ENCODE measurements at places on chromosomes 11 and 22.

- no peak for DNase-seq
Observed at GRCh38 chr11:102810950-102811660, 13.1 kb upstream of the MMP1 start.

DNA sequence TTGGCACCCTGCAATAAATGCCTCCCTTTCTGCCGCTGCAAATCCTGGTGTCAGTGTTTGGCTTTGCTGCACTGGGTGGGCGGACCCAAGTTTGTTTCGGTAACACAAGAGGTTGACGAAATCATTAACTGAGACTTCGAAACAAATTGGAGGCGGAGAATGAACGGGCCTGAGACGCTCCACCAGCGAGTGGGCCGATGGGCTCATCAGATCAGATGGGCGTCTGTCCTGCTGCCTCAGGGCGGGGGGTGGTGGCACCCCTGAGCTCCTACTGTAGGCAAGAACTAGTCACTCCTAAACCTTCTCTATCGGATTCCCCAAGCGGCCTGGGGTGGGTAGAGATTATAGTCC, 918 bp upstream of the CAPN5 start:
- DNase-seq: no peak

DNA sequence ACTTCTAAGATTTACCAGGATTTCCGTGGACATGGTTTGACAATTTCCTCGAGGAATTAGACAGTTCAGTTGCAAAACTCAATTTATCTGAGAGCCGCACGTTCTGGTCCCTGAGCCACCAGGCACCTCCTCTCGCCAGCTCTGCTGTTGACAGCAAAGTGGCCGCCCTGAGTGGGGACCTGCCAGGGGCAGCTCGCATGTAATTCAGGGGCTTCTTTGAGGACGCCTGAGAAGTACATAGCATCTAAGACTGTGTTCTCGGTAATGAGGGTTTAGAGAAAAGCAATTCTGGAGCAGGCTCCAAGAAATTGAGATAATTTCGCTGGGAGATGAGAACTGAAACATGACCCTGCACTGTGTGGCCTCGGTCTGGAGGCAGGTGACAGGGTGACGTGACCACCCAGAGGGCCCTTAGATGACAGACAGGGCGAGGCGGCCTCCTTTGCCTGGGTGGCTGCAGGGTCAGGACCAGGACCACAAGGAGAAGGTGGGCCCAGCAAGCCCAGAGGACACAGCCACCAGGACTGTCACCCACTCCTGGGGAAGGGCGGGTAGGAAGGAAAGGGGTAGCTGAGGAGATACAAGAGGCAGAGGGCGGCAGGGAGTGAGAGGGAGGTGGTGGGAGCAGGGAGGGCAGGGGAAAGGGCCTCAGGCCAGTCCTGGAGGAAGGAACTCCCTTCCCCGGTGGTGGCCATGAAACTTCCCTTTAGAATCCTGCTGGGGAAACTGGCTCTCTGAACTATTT, 55.0 kb downstream of the RTL6 start:
- DNase-seq: no peak

DNA sequence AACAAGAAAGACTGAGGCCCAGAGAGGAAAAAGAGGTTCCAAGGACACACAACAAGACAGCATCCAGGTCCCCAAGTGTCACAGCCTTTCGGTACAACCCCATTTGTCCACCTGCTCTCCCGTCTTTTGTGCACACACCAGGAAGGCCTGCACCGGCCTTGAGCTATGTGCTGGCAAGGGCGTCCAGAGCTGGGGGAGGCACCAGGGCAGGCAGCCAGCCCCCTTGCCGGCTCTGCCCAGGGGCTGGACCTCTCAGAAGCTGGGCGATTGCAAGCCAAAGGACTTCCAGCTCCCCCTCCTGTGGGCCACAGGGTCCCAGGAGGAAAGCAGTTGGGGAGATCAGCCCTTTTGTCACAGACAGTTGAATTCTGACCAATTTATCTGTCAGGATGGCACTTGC, 210.5 kb downstream of the MN1 start:
- DNase-seq: no peak

DNA sequence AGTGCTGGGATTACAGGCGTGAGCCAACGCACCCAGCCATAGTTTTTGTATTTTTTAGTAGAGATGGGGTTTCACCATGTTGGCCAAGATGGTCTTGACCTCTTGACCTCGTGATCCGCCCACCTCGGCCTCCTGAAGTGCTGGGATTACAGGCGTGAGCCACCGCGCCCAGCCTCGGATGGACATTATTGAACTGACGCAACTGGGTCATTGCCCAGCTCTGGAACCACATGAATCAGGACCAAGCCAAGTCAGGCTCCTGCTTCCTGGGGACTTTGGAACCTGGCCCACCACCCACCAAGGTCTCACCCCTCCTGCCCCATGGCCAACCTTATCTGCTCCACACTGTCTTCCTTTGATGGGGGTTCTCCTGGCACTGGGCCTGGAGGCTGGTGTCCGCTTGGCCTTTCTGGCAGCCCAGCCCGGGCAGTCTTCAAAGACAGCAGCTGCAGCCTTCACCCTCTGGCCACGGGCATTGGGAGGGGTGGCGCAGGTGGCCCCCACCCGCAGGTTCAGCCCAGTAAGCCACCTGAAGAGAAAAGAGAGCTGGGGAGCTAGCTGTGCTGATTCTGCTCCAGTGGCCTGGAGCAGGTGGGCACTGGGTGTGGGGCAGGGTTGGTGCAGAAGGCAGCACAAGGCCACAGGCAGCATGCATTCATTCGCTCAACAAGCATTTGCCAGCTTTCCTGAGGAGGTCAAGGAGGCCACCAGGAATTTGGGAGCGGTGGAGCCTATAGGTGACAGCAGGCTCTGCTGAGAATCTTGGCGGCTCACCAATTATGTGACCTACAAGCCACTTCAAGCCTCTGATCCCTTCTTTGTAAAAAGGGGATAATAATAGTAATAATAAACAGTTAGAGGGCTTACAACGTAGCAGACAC, 5.7 kb downstream of the CHADL start:
- DNase-seq: no peak

DNA sequence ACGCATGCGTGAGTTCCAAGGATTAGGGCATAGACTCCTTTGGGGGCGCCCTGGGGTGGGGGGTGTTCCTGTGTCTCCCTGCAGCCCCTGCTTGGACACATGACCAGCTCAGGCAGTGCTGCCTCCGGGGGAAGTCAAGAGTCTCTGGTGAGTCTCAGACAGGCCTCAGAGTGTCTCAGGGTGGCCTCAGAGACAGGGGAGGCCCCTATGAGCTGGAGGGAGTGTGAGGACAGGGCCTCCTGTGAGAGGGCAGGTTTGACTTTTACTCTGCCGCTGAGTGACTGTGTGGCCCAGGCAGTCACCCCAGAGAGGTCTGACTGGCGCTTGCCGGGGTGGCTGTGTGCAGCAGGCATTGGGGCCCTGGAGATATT, 41.2 kb upstream of the KCNQ1OT1 start:
- DNase-seq: no peak

- no peak for DNase-seq
Observed at GRCh38 chr22:44554411-44554810, 56.4 kb upstream of the RTL6 start.

- no peak for DNase-seq
Observed at GRCh38 chr22:32286290-32286840, 31.2 kb upstream of the SLC5A4 start.

GRCh38 chr22:39205344-39206021, 39.3 kb downstream of the PDGFB start:
- DNase-seq: no peak

DNA sequence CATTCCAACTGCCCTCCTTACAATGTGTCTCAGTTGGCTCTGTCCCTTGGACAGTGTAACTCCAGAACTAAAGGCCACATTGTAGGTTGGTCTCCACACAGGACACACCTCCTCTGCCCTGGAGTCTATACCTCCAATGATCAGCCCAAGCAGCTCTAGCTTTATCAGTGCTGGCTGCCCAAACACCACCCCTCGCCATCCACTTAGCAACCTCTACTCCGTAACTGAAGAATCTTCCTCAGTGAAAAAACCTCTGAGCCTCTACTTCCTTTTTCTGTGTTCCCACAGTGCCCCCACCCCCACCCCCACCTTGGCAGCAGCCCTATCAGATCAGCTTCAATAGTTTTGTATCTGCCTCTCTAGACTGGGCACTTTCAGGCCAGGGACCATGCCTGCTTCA, 33.4 kb downstream of the SERPINH1 start:
- no peak for DNase-seq

- no peak for DNase-seq
Observed at GRCh38 chr11:575313-575995, 816 bp upstream of the PHRF1 start.

GRCh38 chr11:26199331-26200095, 132.4 kb upstream of the ANO3 start:
- DNase-seq: no peak

GRCh38 chr11:65310736-65311135, 3.9 kb upstream of the CDC42EP2 start:
- DNase-seq: no peak

DNA sequence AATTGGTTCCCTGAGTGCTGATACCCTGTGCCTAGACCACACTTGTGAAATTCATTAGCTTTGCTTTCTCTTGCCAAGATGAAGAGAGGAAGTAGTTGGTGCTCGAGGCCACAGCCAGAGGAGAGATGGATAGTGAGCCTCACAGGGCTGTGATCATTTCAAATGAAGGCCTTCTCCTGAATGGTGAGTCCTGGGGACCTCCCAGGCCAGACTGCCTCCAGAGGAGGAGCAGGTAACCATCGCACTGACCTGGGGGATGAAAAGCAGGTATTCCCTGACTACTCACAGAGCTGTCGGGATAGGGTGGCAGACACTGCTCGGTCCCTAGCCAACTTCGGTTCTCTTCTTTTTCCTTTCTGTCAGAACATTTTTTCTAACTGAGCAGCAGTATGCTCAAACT, 4.8 kb upstream of the FXYD6 start:
- DNase-seq: no peak

- DNase-seq: no peak
Observed at GRCh38 chr11:29300420-29300819, 716.4 kb downstream of the KCNA4 start.

GRCh38 chr11:13851691-13852090, 110.8 kb upstream of the SPON1 start:
- no peak for DNase-seq

DNA sequence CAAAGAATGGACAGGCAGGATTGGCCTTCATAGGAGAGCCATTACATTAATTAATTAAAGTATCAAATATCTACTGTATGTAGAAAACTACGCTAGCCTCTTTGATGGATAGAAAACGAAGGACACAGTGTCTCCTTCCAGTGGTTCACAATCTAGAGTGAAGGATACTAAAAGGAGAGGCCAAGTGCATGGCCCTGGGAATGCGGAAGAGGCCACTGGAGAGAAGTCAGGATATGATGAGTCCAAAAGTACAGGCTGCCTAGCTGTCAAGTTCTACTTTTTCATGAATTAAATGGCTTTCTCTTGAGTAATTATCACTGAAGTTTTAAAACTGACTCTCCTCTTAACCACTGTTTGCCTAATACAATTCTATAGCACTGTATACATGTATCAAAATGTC, 41.9 kb downstream of the ATG16L2 start:
- DNase-seq: no peak

DNA sequence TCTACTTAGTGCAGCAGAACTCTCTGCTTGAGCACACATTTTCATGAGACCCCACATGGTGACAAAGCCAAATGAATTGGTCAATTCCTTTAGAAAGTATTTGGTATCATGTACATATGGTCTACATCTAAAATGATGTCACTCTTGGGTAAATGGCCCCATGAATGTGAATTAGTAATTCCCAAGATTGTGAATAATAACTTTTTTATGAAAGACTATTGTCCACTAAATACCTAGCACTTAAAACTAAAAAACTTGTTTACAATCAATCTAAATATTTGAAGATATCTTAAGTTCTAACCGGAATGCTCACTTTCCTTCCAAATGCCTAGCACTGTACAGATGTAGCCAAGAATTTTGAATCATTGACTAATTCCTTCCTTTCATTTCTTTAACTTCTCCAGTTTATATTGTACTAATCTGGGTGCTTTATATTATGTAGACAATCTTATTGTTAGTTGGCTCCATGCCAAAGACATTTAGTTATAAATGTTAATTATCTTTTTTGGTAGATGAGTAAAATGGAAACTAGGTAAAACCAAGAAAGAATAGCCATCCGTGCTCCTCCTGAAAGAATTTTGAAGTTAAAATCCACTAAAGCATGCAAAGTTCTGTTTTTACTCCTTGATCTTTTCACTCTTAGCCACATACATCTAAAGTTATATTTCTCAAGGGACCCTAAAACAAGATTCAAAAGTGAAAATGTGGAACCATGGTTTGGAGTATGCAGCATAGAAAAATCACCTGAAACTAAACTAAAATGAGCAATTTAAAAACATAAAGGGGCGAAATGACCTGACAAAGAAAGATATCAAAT, 145.0 kb upstream of the ARHGAP20 start:
- DNase-seq: no peak
